ENCODE measurements at places on chromosomes 16 and 17.

DNA sequence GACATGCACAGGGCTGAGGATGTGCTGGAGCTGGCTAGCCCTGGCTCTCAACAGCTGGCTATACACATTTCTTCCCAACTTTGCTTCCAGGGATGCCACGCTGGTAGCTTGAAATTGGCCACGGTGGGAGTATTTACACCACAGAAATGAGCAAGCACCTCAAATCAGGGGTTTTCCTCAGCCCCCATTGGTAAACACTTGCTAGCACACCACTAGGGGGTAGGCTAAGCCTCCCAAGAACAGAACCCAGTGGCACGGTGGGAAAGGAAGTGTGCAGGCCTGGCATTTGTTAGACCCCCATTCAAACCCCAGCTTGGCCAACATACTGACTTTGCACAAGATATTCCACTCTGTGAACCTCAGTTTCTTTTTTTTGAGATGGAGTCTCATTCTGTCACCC, 12.9 kb downstream of the DRC3 start:
- no peak for DNase-seq

- DNase-seq: no peak
Measured at GRCh38 chr16:27918755-27919154, 144.8 kb downstream of the GSG1L start.

DNA sequence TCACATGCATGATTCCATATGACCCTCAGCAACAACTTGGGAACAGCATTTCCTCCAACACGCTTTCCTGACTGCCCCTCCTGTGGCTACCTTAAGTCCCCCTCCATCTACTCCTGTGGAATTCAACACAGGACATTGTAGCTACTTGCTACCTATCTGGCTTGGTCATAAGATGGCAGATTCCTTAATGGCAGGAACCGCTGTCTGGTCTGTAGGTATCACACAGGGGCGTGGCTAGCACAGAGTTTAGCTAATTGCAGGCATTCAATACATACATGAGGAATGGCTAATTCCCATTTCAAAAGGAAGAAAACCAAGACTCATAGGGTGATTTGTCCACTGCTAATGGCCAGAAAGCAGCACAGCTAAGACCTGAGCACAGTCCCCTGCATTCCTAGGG, 8.6 kb downstream of the LRRC59 start:
- no peak for DNase-seq

- DNase-seq: no peak
Measured at GRCh38 chr16:1662543-1662942, 15.5 kb upstream of the JPT2 start.

DNA sequence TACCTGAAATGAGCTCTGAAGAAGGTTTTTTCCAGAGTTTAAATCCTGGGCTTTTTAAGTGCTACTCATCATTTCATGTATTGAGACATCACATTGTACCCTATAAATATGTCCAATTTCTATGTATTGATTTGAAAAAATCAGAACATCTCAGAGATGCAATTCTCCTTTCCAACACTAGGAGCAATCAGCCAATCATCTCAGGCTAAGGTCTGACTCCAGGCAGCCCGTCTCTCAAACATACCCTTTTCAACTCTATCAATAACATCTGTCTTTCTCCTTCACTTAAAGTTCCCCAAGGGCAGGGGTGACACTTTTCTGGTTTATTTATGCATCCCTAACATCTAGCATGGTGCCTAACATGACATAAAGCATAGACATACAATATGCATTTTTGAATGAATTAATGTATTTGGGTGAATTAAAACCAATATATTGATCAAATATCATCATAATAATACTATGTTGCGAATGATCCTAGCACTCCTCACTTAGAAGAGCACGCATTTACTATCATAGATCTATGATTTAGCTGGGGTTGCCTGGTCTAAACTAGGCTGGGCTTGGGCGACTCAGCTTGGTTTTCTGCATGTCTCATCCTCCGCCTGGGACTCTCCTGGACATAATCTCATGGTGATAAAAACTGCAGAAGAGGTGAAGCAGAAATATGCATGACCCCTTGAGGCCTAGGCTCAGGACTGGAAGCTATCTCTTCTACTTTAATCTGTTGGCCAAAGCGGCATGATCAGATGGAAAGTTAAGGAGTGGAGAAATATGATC, 5.2 kb upstream of the CDH11 start:
- DNase-seq: no peak

GRCh38 chr17:17917394-17917793, 54.8 kb downstream of the TOM1L2 start:
- no peak for DNase-seq

GRCh38 chr17:7560172-7561027, 1.3 kb upstream of the SENP3 start:
- no peak for DNase-seq

DNA sequence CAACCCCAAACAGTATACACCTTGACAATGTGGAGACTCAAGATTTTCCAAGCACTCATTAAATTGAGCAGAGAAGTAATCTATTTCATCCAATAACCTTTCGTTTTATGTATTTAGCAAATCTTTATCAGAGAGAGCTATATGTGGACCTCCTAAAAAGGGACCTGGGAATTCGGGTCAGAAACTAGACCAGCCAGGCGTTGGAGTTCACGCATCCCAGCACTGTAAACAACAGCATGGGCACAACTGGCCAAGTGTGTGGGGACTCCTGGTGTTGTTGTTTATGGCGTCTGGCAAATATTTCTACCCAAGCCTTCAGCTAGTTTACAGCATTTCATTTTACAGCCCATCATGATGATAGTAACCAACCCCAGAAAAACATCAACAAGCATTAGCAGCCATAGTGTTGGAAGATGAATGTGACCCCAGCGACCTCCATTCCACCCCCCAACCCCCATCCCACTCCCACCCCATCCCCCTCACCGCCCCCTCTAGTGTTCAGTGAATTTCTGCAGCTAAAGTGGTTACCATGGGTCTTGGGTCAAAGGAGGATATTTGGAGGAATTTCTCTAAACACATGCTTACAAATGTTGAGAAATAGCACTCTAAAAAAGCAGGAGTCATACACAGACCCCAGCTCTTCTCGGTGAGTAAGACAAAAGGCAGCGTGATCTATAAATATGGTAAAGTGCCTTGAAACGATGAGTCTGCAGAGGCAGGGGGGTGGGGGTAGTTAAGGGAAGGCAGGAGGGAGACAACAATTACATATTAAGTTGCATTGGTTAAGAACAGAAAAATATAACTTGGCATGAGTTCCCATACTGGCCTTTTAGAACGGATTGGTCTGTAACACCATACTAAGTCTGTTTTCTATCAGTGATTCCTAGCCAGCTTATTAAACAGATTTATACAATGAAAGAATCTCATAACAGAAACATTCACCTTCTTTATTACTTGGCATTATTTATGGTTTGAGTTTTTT, 91.4 kb upstream of the TBX2 start:
- DNase-seq: no peak

DNA sequence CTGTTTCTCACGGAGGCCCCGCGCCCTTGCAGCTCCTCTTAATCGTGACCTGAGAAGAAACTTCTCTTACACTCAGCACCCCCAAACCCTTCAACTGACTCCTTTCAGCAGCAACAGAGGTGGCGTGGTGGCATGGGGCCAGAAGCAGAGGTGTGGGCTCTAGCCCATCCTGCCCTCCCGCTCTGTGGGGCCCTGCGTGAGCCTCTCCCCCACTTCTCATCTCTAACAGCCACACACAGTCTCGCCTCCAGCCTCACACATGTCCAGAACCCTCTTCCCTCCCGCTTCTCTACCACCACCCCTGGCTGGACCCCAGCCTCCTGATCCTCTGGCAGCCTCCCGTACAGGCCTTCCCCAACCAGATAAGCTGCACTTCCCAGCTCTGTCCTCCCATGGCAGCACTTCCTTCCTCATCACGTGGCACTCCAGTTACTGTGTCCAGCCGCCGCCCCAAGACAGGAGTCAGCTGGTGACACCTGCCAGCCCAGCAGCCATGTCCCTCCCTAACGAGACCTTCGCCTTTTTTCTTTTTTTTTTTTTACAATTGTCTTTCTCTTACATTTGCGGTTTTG, 30.5 kb downstream of the NSMCE1 start:
- DNase-seq: no peak

GRCh38 chr16:20336955-20337354, 9.6 kb upstream of the GP2 start:
- no peak for DNase-seq

DNA sequence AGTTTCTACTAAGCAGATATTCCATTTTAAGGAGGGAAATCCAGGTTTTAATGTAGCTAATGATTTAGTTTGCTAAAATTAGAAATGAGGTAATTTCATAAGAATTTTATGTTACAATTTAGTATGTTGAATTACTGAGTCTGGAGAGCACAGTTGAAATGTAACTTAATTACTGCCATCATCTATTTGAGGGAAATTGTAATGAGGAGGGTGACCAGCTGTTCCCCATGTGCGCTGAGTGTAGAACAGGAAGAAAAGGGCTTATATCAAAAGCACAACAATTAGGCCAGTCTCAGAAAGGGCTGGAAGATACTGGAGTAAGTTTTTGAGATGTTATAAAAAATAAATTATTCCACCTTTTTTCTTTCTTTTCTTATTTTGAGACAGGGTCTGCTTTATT, 735.1 kb upstream of the GOT2 start:
- no peak for DNase-seq

DNA sequence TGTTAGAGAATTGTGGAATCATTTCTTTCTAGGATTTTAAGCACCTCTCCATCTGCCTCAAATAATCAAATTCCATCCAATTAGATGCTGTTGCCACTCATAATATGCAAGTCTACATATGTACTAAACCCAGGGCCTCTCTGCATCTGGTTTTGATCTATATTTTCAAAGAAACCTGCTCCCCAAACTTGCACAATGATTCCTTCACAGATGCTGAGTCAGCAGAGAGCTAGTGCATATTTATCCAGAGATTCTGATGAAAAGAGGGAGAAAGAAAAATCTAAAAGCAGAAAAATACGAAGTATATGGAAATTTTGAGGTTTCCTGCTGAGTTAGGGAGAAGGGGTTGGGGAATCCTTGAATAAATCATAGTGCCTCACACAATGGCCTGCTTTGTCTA, 235.1 kb upstream of the RBFOX1 start:
- no peak for DNase-seq

DNA sequence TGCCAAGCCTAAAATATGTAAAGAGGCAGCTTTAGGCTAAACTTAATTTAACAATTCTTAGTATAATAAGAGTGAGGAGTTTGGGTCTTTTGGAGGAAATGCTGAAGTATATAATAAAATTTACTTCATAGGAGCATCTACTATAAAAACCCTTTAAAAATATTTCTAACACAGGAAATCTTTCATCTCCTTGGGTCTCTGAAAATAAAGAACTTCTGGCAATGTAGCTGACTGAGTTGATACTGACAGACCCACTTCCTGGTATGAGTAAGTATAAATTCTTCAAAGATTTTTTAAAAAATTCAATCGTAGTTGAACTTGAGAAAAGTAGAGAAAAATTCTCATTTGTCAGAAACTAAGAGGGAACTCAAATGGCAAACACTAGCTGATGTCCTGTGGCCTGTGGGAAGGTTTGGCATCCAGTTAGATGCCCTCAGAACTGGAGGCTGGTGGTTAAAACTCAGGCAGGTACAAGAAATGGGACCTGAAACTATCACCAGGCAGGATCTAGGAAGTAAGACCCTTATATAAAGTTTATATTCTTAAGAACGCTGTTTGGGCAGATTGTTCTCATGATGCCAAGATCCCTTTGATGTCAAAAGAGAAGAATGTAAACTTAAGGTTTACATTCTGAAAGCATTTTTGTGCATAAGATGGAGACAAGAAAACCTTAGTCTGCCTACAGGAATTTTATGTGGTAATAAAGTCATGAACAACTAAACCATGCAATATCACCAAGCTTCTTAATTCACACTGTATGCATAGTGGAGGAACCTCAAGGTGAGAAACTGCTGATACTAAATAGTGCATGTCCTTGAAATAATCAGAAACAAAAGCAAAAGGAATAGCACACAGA, 6.2 kb downstream of the KRTAP4-6 start:
- no peak for DNase-seq

GRCh38 chr16:24634919-24635318, 94.5 kb upstream of the TNRC6A start:
- DNase-seq: no peak

GRCh38 chr16:81599034-81599744, 154.6 kb downstream of the CMIP start:
- DNase-seq: peak; percentile 59

GRCh38 chr17:66542967-66543520, 240.6 kb downstream of the PRKCA start:
- DNase-seq: no peak

DNA sequence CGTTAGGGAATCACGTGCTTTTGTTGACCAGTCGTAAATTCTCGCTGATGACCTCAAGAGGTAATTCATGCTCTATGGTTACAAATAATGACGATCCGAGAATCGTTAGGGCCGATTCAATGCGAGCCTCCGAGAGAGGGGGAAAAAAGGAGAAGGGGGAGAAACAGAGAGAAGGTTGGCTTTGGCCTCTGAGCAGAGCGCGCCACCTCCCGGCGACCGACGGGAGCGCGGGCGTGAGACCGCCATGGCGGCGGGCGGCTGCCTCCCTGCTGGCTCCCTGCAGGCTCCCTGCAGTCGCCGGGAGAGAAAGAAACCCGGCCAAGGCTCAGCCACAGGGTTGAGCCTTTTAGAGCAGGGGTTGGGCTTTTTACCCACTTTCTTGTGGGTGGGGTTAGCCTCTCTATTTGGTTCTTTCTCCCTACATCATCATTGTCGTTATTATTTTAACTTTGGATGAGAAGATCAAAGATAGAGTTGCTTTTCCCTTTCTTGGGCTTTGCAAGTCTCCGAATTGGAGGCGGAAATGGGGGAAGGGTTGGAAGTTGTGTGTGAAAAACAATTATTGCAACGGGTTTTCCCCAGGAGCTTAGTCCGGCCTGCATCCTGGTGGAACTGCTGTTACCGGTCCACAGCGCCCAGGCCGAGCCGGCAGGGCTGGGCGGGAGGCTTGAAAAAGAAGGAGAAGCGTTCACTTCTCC, 410 bp upstream of the HOXB5 start:
- DNase-seq: no peak

DNA sequence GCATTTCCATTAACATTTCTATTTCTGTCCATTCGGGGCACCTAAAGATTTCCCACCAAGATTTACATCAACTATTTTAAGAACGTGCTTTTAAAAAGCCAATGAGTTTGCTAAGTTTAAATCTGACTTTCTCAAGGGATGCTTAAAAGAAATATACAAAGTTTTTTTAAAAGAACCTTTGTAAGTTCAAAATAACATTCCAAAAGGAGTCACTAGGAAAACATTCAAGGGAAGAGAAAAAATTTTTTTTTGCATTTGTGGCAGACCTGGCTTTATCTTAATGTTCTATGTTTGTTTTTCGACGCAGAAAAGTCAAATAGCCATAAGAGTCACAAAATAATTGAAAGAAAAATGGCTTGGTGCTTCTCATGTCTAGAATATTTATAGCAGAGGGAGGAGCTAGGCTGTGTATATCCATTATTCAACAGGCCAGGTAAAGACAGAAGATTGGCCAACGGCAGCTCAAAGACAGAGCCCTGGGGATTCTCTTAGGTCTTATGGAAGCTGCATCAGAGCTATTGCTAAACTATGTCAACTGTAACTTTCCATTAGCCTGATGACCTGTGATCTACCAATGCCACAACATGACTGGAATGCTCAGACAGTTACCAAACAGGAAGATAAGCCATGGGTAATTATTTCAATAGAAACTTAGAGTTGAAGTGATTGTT, 37.8 kb upstream of the MYOCD start:
- DNase-seq: no peak

Measured in LNCaP clone FGC (cell line).